ENCODE measurements at places on chromosomes 16 and 17.

DNA sequence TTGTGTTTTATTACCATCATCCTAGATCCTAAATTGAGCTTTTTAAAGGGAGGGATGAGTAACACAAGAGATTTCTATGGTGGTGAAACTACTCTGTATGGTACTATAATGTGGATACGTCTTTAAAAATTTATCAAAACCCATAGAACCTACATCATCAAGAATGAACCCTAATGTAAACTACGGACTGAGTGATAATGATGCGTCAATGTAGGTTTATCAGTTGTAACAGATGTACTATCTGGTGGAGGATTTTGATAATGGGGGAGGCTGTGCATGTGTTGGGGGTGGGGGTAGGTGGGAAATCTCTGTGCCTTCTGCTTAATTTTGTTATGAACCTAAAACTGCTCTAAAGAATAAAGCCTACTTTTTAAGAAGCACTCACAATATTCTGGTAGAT, 724.1 kb upstream of the SOX9 start:
- DNase-seq = no peak

- DNase-seq = no peak
These were observed 100.2 kb upstream of the CDH11 start for GRCh38 chr16:65222049-65222448.

DNA sequence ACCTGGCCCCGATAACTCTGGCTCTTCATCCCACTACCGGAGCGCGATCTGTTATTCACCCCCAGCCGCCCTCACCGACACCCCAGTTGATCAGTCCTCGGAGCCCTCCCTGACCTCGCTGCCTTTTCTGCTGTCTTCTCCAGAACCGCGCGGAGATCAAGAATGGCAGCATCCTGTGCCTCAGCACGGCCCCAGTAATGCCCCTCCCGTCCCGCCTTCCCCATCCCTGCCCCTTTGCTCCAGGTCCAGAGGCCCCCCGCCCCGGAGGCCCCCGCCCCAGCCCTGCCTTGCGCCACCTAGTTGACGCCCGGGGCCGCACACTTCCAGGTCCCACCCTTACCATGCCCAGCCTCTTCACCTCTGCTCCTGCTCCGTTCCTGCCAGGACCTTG, 872 bp downstream of the ELMO3 start:
- no peak for DNase-seq

DNA sequence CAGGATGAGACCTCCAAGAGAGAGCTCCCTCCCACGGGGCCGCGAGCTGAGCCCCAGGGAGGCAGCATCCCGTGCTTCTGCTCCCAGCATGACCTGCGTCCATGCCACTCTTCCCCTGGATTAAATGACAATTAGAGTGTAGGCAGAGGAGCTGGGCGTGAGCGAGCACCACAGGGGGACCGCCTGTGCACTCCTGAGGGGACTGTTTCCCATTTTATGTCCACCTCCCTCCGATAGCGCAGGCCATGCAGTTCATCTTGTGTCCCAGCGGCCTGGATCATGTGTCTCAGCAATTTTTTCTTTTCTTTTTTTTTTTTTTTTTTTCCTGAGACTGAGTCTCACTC, 5.8 kb upstream of the IL17C start:
- no peak for DNase-seq

DNA sequence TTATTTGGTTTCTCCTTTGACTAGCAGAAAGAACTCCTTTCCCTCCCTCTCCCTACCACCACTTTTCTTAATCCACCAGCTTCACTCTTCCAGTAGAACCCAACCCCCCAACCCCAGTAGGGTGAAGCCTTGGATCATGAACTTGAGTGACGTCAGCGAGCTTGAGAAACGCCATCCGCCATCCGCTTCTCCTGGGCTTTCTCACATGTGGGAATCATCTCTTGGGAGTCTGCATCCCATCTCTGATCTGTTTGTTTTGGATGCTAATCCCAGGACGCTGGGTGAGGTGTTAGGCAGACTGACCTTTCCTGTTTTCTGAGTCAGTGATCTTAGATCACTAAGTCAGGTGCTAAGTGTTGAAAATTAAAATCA, 16.0 kb upstream of the SOX9 start:
- no peak for DNase-seq

GRCh38 chr17:692116-692515, 22.5 kb downstream of the VPS53 start:
- DNase-seq = no peak

DNA sequence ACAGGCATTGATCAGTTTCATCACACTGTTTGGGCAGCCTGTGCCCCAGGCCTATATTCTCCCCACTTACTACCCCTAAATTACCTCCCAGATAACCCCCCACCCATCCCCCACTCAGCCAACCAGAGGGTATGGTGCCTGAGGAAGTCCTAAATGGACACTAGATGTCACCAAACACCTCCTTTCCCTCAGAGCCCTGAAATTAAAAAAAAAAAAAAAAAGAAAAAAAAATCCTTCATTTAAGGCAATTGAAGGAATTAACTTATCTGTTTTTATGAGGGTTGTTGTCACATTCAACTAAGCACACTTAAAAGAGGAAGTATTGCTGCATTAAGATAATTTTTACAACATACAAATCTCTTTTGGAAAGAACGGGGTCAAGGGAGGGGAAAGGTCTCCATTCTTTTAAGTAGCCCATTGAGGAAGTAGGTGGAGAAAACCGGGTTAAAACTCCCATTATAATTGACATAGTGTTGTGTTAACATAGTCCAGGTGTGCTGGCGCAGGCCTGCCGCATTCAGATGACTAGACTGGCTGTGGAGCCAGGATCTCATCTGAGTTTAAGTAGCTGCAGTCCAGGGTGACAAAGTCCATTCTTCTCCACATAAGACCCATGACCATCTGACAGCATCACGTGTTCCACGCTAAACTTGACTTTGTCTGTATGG, 46.3 kb downstream of the SNX11 start:
- DNase-seq = no peak

- peak; percentile 91 for DNase-seq
These were observed at the start of gene TMEM219 for GRCh38 chr16:29961479-29962343. Gene TMEM219 (plus strand): TSS chr16:29962079. CDS start chr16:29963144, 1,065 bp downstream.

GRCh38 chr16:11903906-11904305, 11.8 kb downstream of the GSPT1 start:
- no peak for DNase-seq

DNA sequence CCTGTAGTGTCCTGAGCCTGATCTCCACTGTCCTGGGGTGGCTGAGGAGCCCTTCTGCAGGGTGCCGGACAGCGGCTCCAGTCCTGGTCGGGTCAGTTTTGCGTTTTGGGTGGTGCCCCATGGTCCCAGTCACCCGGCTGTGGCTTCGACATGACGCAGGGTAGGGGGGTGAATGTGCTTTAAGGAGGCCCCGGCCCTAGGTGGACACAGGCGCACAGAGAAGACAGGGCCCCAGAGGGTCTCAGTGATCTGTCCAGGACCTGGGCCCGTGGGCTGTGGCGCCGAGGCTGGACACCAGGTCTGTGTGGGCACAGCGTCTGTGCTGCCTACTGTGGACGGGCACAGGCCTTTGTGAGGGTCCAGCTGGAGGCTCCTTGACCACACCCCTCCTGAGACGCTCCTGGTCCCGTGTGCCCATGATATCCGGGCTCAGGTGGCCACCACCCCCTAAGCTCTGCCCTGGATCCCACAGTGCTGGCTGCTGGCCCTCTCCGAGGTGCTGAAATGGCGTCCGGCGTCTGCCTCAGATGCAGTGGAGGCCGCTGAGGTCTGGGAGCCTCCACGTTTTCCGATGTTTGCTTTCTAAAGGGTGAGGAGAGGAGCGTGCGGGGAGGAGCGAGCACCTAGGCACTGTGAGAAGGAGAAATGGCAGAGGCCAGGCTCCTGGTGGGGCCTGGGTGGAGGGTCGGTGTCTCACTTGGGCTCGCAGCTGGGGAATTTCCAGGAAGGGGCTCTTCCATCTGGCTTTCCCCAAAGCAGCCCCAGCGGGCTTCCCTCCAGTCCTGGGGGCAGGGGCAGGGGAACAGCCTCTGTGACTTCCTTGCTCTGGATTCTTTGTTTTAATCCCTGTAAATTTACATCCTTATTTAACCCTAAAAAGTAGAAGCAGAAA, 56.1 kb upstream of the ACSF3 start:
- no peak for DNase-seq

DNA sequence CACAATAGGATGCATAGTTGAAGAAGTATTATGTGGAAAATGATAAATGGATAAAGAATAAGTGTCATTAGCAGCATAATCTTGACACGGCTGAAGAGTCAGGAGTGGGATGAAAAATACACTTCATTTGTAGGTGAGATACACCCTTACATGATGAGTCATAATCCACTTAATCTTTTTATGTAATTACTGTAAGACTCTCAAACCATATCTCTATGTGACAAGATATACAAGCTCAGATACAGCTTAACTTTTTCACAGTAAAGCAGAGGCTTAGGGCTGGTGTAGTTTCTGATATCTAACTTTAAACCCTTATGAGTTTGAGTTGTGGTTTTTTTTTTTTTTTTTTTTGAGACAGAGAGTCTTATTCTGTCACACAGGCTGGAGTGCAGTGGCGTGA, 101.2 kb downstream of the FTO start:
- DNase-seq = no peak

GRCh38 chr17:82297280-82297713, 20.1 kb downstream of the CD7 start:
- peak; percentile 79 for DNase-seq

DNA sequence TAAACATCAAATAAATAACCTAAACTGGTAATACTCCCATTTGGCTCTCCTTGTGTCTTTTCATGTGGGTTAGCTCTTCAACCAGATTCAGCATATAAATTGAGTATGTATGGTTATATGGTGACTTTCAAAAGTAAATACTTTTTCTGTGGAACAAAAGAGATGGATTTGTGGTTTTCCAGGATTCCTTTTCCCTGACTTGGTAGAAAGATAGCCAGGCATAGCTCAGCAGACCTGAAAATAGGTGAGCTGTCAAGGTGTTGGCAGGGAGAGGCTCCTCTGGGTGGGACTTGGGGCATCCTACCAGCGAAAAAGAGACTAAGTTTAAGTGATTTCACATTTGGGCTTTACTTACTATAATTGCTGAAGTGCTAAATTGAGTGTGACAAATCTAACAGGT, 80.3 kb downstream of the FTO start:
- DNase-seq = no peak

DNA sequence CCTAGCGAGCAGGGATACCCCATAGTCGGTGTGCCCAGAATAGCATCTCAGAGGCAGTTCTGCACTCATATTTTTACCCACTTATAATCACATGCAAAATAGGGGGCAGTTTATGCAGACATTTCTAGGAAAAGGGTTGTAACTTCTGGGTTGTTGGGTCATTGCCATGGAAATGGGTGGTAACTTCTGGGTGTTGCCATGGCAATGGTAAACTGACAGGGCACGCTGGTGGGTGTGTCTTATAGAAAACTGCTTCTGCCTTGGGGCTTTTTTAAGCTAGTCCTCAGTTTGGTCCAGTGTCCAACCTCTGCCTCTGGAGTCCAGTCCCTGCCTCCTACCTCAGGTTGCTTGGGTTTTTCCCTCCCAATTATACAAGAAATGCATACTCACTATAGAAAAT, 7.4 kb upstream of the SPAG9 start:
- no peak for DNase-seq

Data from activated CD4-positive, alpha-beta T cell treated with anti-CD3 and anti-CD28 coated beads for 1 hour (primary cell).